ENCODE measurements at places on chromosomes 16 and 17.

DNA sequence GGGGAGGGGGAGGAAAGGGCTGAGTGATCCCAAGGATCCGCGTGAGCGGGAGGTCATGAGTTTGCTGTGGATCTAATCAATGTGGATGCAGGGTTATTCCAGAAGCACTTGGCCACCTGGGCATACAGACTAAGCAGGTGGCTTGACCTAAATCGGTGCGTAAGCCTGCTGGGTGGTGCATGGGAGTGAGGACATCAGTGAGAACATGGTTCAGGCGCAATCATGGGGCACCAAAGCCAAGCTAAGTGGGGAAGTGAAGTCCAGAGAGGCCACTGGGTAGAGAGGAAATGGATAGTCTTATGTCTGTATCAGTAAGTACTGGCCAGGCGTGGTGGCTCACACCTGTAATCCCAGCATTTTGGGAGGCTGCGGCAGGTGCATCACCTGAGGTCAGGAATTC, 18.9 kb upstream of the MFSD6L start:
- no peak for DNase-seq

DNA sequence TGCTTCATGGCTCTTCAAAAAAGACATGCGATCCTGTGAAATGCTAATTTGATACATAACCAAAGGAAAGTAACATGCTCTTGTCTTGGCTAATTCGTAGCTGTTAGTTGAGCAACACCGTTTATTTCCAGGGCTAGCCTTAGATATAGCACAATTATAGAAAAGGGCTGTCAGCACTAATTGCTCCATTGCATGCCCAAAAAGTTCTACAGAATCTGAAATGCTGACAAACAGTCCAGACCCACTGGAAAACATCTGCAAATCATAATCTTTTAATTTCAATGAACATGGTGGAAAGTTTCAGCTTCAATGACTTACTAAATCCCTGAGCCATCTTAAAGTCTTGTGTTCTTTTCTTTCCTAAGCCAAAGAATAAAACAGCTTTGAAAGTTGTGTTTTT, 42.9 kb upstream of the NUDT7 start:
- DNase-seq, result no peak

- DNase-seq, result peak; percentile 30
These were observed 947 bp downstream of the DDX42 start for GRCh38 chr17:63774969-63775265.

GRCh38 chr16:56316545-56316944, 108.8 kb downstream of the AMFR start:
- no peak for DNase-seq

DNA sequence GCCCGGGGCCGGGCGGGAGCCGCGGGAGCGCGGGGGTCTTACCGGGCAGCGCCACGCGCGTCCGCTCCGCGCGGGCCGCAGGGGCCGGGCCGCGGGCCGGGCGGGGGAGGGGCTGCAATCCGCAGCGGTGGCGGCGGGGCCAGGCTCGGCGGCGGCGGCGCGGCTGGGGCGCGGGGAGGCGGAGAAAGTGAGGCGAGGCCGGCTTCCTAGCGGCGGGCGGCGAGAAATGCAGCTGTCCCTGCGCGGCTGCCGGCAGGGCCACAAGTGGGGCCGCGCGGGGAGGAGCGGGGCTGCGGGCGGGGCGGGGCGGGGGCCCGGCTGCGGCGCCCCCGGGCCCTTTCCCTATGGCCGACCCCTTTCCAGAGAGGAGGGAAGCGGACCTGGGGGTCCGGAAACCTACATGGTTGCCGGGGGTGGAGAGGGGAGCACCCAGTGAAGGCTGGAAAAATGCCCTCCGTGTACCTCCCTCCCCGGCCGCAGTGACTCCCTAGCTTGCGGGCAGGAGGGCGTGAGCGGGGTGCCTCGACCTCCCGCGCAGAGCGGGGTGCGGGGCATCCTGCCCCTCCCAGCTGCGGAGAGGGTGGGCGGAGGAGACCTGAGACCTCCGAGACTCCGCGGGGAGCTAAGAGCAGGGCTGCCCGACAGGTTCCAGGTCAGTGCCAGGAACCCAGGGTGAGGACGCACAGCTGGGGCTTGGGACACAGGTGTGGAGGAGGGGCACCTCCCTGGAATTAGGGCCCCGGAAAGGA, at the start of gene CUEDC1:
Gene CUEDC1, minus strand, starts transcription at position 230 of the 749 bp plus-strand sequence. CDS start 69,848 bp downstream, outside the sequence.
- peak; percentile 72 for DNase-seq

DNA sequence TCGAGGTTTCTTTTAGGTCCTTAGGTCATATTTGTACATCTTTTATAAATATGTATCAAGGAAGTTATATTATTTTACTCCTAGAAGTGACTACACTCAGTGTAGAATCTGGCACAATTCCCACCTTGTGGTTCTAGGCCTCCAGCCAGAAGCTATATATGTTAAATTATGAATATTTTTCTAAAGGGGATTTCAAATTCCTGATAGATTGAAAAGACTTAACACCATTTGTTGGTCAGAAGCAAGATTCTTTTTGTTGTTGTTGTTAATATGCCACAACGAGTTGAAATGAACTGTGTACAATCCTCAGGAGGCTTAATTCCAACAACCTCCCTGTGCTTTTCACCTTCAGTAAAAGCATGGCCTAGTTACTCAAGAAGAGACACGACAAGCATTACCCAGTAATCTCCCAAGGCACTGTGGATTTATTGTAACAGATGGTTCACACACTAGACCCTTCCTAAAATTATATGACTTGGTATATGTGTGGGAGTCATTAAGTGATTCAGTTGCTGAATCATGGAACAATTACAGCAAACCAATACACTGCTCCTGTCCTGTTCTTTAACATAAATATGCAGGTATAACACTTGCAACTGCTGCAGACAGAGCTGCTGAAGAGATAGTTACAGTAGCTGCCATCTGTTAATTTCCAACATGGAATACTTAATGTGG, 964.4 kb upstream of the GOT2 start:
- peak; percentile 37 for DNase-seq

- DNase-seq, result peak; percentile 56
These were observed 6.0 kb upstream of the RHBDL3 start for GRCh38 chr17:32259586-32259985.

GRCh38 chr17:79331492-79331891, 256.9 kb downstream of the ENGASE start:
- no peak for DNase-seq

DNA sequence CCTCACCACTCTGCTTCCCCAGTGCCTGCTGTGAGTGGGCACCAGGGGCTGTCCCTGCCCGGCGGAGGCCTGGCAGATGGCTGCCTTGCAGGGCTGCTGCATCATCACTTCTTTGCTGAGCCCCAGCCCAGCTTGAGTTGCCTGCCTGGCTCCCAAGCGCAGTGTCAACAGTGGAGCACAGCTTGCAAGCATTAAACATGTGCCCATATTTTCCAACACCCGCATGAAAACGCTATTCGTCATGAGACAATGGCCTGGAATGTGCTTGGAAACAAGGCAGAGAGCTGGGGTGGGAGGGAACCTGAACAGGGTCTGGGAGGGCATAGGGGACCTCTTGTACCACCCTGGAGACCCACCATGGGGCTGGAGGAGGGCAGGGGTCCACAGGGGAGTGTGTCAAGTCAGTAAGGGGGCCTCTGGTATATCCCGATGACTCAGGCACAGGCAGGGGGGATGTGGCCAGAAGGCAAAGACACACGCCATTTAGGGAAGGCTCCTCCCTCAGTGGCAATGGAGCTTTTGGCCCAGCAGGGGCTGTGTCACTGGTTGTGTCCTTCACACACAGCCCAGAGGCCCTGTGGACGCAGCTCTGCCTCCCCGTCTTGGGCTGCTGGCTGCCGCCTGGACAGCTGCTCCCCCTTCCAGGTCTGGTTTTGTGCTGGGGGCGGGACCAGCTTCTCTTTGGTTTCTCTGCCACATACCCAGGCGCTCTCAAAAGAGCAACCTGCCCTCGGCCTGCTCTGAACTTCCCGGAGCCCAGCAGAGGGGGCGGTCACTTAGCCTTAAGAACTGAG, 17.4 kb upstream of the MTSS2 start:
- peak; percentile 97 for DNase-seq

DNA sequence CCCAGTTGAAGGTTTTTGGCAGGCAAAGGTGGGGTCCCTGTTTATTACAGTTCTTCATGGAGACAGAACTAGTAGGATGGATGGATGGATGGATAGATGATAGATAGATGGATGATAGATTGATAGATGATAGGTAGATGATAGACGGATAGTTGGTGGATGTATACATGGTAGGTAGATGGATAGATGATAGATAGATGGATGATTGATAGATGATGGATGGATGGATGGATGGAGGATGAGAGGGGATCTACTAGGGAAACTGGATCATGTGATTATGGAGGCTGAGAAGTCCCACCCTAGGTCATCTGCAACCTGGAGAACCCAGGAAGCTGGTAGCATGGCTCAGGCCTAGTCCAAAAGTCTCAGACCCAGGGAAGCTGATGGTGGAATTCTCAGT, 88.6 kb downstream of the ABCC1 start:
- no peak for DNase-seq

DNA sequence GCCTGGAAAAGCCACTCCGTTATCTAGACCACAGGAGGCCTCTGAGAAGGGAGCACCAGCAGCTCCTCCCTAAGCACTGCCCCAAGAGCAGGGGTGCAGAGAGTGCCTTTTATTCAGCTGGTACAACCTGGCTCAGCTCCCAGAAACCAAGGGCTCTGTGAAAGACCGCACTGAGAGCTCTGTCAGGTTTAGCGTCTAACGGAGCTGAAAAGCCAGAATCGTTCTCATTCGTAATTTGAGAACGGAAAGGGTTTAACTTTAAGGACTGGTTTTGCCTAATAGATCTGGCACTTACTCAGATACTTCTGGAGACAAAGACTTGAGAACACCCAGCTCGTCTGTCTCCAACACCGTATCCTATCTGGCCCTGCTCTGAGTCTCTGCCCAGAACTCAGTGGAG, 13.5 kb downstream of the MPG start:
- no peak for DNase-seq

GRCh38 chr16:12535535-12536411, 267.9 kb downstream of the CPPED1 start:
- peak; percentile 25 for DNase-seq

DNA sequence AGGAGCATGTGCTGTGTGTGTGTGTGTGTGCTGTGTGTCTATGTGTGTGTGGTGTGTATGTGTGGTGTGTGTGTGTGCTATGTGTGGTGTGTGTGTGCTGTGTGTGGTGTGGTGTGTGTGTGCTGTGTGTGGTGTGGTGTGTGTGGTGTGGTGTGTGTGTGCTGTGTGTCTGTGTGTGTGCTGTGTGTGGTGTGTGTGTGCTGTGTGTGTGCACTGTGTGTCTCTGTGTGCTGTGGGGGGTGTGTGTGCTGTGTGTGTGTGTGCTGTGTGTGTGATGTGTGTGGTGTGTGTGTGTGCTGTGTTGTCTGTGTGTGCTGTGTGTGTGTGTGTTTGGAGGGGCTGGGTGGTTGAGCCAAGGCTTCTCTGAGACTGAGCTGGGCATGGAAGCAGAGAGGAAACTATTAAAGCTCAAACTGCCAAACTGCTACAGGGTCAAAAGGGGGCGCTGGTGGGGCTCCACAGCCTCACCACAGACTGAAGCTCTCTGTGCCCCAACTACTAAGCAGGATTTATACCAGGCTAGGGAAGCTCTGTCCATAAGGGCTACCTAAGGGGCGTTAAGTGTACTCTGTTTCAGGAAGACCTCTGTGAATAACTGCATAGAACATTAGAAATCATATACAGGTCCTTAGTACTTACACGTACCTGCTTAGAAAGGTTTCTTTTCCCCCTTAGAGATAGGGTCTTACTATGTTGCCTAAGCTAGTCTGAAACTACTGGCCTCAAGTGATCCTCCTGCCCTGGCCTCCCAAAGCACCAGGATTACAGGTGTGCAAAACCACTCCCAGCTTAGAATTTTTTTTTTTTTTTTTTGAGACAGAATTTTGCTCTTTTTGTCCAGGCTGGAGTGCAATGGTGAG, 27.8 kb upstream of the GHDC start:
- peak; percentile 71 for DNase-seq

DNA sequence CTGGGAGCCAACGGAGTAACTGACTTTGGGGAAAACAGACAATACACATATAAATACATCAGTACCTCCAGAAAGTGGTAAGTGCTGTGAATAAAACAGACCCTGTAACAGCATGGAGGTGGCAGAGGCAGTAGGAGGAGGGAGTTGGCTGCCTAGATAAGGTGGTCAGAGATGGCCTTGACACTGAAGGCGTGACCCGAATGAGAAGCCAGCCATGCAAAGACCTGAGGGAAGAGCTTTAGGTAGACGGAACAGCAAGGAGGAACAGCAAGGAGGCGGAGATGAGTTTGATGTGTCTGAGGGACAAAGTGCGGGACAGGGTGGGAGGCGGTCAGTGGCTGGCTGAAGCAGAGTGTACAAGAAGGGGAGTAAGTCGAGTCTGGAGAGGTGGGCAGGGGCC, 8.1 kb upstream of the SLC6A4 start:
- no peak for DNase-seq

- no peak for DNase-seq
These were observed 92.6 kb upstream of the CBX4 start for GRCh38 chr17:79931817-79932309.

GRCh38 chr16:5461141-5461540, 363.5 kb upstream of the EEF2KMT start:
- no peak for DNase-seq

DNA sequence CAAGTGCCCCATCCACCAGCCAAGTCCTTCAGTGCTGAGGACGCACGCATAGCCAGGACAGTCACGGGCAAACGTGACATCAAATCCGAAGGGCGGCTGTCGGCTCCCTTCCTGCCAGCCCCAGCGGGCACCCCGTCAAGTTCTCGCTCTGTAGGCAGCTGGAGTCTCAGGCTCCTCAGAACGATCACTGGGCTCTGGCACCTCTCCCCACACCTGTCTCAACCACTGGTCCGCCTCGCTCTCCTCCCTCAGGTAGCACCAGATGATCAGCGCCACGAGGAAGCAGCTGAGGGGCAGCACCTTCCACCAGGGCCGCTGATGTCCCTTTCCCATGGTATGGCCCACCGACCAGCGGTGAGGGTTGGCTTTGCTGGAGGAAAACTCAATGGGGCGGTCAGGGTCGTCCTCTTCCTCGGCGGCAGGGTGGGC, 422 bp downstream of the UQCC4 start:
- DNase-seq, result no peak

DNA sequence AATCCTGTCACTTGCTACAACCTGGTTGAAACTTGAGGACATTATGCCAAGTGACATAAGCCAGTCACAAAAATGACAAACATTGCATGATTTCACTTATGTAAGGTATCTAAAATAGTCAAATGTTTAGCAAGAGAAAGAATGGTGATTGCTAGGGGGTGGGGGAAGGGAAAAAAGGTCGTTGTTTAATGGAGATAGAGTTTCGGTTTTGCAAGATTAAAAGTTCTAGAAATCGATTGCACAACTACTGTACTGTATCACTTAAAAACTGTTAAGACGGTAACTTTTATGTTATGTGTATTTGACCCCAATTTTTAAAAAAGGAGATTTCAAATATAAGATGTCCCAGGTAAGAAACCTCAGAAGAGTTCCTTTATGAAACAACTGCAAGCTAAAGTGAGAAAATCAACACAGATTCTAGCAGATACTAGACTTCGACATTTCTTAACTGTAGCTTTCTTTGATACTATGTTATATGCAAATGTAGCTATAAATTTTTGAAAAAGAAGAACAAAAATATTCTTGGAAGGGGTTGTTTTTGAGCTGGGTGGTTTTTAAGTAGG, 5.9 kb downstream of the MEOX1 start:
- DNase-seq, result no peak

All from EH (cell line).